Activated CD4-positive, alpha-beta memory T cell treated with anti-CD3 and anti-CD28 coated beads, Interleukin-2, amount 10 ng/mL, durations not matched to agents 7 days and 5 days (primary cell): ENCODE measurements at places on chromosomes 2 and 18. TPM values are rescaled to one million over a fixed set of nuclear protein-coding genes. Genes with fewer than 3 reads are reported as not detected.

The NHEJ1 gene
- total RNA-seq: 12.2 TPM

The MEIS1 gene
- not detected for total RNA-seq

GRCh38 chr18:8290435-8290834, 318.8 kb upstream of the RAB12 start:
- no peak for DNase-seq

DNA sequence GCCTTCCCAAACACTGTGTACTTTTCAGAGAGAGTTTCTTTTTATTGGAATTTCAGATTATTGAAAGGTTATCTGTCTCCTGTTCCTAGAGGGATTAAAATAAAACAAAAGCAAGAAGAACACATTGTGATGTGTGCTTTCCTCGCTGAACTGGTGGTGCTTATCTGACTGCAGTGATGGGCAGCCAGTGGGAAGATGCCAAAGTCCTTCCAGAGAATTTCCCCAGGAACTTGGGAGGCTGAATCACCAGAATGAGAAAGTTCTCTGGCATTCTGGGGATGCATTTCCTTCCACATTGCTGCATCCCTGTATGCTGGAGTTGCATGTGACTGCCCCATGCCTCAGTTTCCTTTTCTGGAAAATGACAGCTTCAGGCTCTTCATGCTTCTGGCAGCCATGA, 53.9 kb upstream of the SEC11C start:
- DNase-seq: no peak

The AKAIN1 gene
- total RNA-seq: not detected

DNA sequence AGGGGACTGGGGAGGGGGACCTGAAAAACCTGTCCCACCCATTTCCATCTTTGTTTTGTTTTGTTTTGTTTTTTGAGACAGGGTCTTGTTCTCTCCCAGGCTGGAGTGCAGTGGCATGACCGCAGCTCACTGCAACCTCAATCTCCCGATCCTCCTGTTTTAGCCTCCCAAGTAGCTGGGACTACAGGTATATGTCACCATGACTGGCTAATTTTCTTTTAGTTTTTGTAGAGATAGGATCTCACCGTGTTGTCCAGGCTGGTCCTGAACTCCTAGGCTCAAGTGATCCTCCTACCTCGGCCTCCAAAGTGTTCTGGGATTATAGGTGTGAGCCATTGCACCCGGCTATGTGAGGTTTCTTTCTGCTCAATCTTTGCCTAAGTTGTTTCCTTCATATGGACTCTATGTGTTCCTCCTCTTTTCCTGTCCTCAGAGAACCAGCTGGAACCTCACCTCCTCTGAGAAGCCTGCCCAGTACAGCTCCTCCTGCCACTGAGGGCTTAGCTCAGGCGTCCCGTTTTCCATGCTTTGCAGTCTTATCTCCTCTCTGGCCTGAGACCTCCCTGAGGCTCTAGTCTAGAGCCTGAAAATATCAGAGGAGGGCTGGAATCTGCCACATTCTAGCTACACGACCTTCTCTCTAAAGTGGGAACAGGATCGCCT, 74.8 kb downstream of the HS1BP3 start:
- DNase-seq: no peak

GRCh38 chr2:191158747-191159146, 8.0 kb upstream of the STAT4 start:
- DNase-seq: no peak

DNA sequence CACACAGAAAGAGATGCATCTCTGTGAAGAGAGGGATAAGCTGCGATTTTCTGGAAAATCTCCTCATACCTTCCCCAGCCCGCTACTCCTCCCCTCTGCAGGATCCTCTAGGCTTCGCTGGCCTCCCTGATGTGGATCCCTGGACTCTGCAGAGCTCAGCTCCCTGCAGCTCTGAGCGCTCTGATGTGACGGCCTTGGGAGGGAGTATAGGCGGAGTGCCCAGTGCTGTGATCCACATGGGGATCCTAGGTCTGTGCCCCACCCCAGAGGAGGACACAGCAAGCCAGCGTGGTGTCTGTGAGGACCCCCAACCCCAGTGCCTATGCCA, 111.0 kb downstream of the GYPC start:
- no peak for DNase-seq

- peak; percentile 70 for DNase-seq
Observed at GRCh38 chr18:45664824-45665763, 49.8 kb downstream of the SLC14A2 start.

The CAVIN2 gene
- not detected for total RNA-seq

GRCh38 chr18:79379251-79379905, 16.4 kb upstream of the NFATC1 start:
- no peak for DNase-seq
